ENCODE measurements at places on chromosomes 2 and 18. TPM values are rescaled to one million over a fixed set of nuclear protein-coding genes. Genes with fewer than 3 reads are reported as not detected.

Gene GKN2
- not detected for total RNA-seq

- H3K4me3 ChIP-seq: no peak overlapping the region
- DNase-seq: no peak
- no peaks in the 10 kb centered on the region for H3K27me3 ChIP-seq
- no peaks in the 10 kb centered on the region for H3K4me1 ChIP-seq
- no peaks in the 10 kb centered on the region for H3K36me3 ChIP-seq
- no peak overlapping the region for H3K27ac ChIP-seq
Measured at GRCh38 chr2:39683022-39683699, 17.4 kb downstream of the TMEM178A start.

DNA sequence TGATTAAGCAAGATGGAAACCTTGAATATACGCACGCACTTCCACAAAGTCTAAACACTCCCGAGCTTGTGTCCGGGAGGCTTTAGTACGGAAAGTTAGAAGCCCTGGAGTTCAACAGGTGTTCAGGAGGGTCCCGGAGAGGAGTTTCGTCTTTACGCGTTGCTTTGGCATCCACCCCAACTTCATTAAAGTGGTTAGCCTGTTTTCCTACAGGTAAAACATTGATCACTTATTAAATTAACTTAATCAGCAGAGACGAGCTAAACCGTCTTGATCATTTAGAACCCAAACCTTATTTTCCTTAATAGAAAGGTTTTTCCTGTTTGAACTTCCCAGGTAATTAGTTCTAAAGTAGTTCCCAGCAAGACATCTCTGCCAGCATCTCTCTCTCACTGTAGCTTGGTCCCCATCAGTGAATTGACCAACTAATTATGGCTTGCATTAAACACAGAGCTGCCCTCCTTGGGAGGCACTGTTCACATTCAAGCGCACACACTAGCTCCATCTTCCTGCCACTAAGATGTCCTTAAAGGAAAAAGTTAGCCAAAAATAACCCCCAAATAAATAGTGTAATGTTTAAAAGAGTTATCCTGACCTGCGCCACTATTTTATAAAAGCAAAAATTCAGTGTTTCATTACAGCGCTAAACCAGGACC, 1.4 kb downstream of the NPAS2 start:
- no peaks in the 10 kb centered on the region for H3K4me1 ChIP-seq
- no peak for DNase-seq
- H3K4me3 ChIP-seq: peak overlapping the region; percentile 91
- H3K27ac ChIP-seq: peak overlapping the region; percentile 31

Gene ATG4B
- 71.3 TPM for total RNA-seq

GRCh38 chr2:15435474-15435873, 125.7 kb downstream of the NBAS start:
- no peak overlapping the region for H3K4me3 ChIP-seq
- no peaks in the 10 kb centered on the region for H3K4me1 ChIP-seq
- H3K36me3 ChIP-seq: no peaks in the 10 kb centered on the region
- no peak for DNase-seq
- H3K27me3 ChIP-seq: no peaks in the 10 kb centered on the region

DNA sequence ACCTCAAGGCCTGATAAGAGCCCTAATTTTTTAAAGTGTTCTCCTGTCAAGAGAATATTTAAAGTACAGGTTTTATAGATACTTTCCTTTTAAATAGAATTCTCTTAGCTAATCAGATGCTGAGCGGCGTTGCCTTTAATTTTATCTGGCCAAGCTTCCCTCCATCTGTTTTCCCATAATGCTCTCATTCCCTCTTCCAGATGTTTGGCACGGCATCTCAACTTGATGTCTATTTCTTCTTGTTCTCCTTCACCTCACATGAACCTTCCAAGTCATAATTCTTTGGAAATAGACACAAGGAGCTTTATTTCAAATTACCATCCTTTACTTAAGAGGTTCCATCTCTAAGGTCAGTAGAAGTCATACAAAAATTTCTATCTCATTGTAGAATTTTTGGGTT, 76.1 kb upstream of the CPO start:
- H3K4me1 ChIP-seq: no peaks in the 10 kb centered on the region
- no peaks in the 10 kb centered on the region for H3K36me3 ChIP-seq
- no peaks in the 10 kb centered on the region for H3K27me3 ChIP-seq
- H3K4me3 ChIP-seq: no peak overlapping the region
- DNase-seq: no peak
- H3K27ac ChIP-seq: no peak overlapping the region

DNA sequence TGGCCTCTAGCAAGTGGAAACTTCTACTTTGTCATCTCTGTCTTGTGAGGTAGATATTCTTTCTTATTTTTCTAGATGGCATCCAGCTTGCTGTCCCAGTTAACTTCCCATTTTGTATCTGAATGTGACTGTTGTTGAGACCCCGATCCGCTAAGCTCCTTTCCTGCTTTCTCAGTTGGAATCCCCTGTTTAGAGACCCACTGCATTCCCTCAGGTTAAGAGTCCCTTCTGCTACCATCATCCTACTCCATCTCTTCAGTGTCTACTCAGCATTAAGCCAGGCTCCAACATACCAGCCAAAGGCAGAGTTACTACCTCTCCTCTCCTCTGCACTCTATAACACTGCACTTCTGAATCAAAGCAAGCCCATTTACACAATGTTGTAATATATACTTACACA, 1300.4 kb upstream of the CHAC2 start:
- H3K27ac ChIP-seq: no peak overlapping the region
- H3K36me3 ChIP-seq: no peaks in the 10 kb centered on the region
- H3K4me3 ChIP-seq: no peak overlapping the region
- no peaks in the 10 kb centered on the region for H3K4me1 ChIP-seq
- DNase-seq: no peak
- no peaks in the 10 kb centered on the region for H3K27me3 ChIP-seq

- no peak for DNase-seq
- H3K36me3 ChIP-seq: no peaks in the 10 kb centered on the region
- H3K27me3 ChIP-seq: no peaks in the 10 kb centered on the region
- no peak overlapping the region for H3K4me3 ChIP-seq
- H3K4me1 ChIP-seq: no peaks in the 10 kb centered on the region
Measured at GRCh38 chr18:394987-395362, 105.5 kb downstream of the COLEC12 start.

- H3K4me3 ChIP-seq: no peak overlapping the region
- no peaks in the 10 kb centered on the region for H3K27me3 ChIP-seq
- H3K27ac ChIP-seq: no peak overlapping the region
- no peaks in the 10 kb centered on the region for H3K4me1 ChIP-seq
- H3K36me3 ChIP-seq: no peaks in the 10 kb centered on the region
Measured at GRCh38 chr2:1055014-1055595, 104.5 kb downstream of the SNTG2 start.

DNA sequence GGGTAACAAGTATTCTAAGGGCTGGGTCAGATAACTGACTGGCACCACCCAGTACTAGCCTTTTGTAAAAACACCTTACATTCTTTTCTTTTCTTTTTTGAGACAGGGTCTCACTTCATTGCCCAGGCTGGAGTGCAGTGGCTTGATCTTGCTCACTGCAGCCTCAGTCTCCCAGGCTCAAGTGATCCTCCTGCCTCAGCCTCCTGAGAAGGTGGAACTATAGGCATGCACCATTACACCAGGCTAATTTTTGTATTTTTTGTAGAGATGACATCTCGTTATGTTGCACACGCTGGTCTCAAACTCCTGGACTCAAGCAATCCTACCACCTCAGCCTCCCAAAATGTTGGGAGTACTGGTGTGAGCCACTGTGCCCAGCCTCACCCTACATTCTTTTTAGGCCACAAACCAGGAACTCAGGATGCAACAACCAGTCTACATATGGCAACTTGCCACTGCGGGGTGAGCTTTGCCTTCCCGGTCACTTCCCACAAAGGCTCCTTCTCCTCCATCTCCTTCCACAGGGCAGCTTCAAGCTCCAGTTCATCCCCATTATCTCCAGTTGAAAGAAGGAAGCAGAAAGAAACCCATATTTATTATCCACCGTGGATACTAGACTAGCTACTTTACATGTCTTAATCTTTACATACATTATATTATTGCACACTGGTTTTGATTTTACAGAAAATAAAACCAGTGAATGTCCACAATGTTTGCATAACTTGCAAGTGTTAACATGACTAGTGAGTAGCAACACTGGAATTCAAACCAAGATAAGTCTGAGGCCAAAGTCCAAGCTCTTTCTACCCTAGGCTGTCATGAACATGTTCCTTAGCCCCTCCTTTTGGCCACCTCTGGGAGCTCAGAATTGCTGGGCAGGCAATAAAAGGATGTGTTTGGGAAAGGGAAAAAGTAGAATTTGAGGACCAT, 23.7 kb upstream of the AP1S3 start:
- no peaks in the 10 kb centered on the region for H3K27me3 ChIP-seq
- no peak overlapping the region for H3K27ac ChIP-seq
- no peaks in the 10 kb centered on the region for H3K4me1 ChIP-seq
- H3K36me3 ChIP-seq: no peaks in the 10 kb centered on the region

GRCh38 chr2:69212238-69213028, 174.6 kb downstream of the GFPT1 start:
- no peak for DNase-seq
- H3K4me1 ChIP-seq: peaks cover 8% of the 10 kb centered on the region
- H3K4me3 ChIP-seq: no peak overlapping the region
- peak overlapping the region; percentile 69 for H3K27ac ChIP-seq
- peaks cover 1% of the 10 kb centered on the region for H3K36me3 ChIP-seq
- H3K27me3 ChIP-seq: no peaks in the 10 kb centered on the region
